ENCODE measurements at places on chromosomes 7 and 10.

DNA sequence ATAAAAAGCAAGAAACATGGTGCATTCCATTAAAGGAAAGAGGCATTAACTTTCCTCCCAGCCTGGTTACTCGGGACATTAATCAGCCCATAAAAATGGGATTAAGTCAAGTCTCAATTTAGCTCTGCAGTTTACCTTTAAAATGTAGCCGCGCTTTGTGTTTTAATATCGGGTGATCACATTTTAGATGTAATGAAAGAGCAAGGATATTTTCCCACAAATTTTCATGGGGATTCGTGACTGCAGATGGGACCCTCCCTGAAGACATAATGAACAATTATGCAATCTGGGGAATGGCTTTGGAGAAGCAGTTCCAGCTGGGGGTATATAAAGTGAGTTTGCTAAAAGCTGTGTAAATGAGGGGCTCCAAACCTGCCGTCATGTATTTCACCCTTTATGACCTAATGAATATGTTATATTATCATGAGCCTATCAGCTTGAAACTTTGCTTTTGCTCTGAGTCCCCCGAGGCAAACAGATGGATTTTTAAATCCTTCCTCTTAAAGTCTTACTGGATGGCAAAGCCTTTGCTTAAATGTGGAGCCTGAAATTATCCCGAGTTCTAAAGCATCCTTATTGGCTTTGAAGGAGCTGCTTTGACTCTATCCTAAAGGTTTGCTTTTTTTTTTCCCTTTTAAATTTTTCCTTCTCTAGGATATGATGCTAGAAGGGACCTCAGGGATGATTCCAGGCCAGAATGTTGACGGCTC is 31.8 kb downstream of the BAMBI start:
- DNase-seq = no peak

DNA sequence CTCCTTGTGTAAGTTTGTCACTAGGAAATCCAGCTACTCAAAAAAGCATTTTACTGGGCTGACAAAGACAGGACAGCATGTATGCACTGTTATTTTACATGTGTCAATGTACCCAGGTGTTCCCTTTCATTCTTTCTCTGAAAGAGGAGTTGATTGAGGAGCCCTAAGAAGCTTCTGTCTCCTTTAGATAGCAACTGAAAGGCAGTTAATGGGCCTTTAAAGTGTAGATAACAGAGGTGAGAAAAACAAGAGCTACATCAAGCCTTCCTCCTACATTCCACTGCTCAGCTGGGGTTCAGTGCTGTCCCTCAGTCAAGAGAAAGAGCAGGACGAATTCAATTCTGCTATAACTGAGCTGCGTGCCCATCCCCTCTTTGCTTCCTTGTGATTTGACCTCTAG is 12.8 kb upstream of the WIPF3 start:
- DNase-seq = no peak

DNA sequence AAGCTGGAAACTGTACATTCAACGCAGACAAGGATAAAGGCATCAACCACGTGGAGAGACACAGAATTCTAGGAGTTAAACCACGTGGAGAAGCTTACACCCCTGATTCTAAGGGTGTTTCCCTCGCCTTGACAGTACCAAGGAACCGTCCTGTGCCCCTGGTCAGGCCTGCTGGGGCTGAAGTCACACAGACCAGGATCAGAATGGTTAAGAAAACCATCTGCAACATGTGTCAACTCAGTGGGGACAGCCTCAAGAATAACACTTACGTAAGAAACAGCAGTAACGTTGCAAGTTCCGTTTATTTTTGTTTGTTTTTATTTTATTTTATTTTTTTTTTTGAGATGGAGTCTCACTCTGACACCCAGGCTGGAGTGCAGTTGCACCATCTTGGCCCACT is 55.6 kb downstream of the CHST15 start:
- DNase-seq = no peak

DNA sequence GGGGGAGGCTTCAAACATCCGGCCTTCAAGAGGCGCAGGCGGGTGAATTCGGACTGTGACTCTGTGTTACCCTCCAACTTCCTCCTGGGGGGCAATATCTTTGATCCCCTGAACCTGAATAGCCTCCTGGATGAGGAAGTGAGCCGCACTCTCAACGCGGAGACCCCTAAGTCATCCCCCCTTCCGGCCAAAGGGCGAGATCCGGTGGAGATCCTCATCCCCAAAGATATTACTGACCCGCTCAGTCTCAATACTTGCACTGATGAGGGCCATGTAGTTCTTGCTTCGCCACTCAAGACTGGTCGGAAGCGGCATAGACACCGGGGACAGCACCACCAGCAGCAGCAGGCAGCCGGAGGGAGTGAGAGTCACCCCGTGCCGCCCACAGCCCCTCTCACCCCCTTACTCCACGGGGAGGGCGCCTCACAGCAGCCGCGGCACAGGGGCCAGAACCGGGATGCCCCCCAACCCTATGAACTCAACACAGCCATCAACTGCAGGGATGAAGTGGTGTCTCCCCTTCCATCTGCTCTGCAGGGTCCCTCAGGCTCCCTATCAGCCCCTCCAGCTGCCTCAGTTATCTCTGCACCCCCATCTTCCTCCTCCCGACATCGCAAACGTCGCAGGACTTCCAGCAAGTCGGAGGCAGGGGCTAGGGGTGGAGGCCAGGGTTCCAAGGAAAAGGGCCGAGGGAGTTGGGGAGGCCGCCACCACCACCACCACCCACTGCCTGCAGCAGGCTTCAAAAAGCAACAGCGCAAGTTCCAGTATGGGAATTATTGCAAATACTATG is 1.1 kb downstream of the MEPCE start:
- DNase-seq = no peak

DNA sequence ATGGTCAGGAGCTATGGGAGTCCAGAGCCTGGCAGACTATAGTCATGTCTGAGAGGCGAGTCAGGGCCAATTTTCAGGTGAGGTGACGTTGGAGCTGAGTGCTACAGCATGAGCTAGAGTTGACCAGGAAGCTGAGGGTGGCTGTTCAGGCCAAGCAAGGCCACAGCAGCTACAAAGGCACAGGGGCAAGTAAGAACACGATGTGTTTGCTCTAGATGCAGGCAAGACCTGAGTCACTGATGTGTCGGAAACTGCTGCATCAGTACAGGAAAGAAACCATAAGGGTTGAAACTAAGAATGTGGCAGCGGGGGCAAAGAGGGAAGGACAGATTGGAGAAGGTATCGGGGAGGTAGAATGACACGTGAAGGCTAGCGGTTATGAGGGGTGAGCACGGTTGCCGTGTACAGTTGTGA is 11.8 kb upstream of the RRP12 start:
- DNase-seq = no peak

DNA sequence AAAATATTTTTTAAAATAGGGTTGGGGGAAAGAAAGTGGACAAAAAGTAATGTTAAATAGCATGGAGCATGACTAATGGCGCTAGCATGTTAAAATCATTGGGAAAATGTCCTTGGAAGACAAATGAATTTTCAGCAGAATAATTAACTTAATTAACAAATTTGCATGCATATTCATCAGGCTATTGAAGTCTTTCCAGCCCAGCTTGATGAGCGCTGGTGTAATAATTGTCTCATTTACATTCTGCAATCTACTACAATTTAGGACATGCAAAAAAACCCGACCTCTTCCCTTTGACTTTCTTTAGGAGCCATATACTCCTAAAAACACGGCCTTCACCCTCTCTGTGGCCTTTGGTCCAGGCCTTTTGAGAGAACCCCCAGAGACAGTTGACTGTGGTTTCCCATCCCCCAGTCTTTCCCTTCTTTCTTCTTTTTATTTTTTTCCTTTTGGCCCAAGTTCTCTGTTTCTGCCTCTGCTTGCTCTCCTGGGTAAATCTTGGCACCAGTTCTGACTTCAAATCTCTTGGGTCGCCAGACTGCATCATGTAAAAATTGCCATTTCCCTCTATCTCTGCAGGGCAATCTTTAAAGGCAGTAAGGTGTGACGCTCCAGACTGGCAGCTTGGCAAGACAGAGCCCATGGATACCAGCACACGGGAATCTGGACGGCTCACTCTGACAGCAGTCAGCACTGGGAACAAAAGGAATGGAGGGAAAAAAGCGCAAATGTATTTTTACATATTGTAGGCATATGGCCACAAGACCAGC is 105.5 kb downstream of the NEUROD6 start:
- DNase-seq = no peak

- DNase-seq = no peak
Observed at GRCh38 chr7:127900732-127901685, 130.2 kb downstream of the LRRC4 start.

- no peak for DNase-seq
Observed at GRCh38 chr10:102596506-102596971, 47.7 kb upstream of the TRIM8 start.

DNA sequence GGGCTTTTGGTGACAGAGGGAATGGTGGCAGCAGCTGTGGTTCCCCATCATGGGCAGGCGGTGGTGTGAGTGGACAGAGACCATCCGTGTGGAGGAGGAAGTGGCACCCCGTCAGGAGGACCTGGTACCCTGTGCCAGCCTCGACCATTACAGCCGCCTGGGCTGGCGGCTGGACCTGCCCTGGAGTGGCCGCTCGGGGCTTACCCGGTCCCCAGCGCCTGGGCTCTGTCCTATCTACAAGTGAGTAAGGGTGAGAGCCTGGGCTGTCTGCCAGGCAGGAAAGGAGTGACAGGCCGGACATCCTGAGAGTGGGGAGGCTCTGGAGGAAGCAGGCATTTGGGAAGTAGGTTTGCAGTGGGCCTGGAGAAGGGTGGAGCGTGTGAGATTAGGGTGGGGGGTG is 2.9 kb upstream of the ZNF467 start:
- no peak for DNase-seq

- DNase-seq = no peak
Observed at GRCh38 chr10:62992145-62992721, 140.9 kb upstream of the NRBF2 start.

GRCh38 chr7:70849580-70850235 is 282.2 kb upstream of the GALNT17 start:
- no peak for DNase-seq

DNA sequence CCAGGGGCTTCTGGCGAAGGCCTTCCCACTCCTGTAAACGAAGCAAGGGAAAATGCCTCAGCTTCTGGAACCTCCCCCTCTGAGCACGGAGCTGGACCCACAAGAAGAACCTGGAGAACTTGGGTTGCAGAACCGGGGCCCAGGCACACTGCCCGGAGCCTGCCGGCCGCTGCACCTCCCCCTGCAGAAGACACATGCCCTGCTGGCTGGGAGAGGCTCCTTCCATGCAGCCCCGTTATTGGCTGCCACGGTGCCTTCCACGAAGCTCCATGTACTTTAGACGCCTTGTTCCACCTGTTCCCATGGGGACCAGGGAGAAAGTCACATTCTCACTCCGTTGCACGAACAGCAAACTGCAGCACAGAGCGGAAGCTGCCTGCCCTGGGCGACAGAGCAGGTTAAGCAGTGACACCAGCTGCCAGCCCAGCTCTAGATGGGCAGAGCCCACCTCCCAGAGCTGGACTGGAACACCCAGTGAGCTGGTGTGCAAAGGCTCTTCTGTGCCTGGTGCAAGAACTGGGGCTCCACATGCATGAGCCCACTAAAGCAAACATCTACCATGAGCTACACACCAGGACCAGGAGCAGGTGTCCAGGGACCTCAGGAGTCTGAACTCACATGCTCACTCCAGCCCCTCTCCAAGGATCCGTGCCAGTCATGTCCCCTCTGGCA is 70.1 kb downstream of the TNS3 start:
- no peak for DNase-seq

DNA sequence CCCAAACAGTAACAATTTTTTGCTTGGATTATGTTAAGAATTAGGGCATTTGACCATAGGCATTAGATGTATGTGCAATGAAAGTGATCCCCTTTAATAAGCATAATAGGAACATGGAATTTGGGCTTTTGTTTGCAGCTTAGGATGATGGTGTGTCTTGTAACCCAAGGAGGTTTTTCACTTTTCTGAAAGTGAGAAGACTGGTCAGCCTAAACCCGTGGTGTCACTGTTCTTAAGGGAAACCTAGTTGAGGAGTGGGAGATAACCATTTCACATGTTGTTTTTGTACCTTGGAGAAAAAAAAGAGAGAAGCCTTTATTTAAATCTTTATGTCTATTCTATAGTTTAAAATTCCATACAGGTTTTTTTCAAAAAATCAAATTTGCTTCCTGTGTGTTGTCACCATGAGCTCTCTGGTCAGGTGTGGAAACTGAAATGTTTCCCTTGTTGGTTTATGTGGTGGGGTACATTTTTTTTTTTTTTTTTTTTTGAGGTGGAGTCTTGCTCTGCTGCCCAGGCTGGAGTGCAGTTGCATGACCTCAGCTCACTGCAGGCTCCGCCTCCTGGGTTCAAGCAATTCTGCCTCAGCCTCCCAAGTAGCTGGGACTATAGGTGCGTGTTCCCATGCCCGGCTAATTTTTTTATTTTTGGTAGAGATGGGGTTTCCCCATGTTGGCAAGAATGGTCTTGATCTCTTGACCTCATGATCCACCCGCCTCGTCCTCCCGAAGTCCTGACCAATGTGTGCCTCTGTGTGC is 7.7 kb downstream of the CCM2 start:
- no peak for DNase-seq

- DNase-seq = no peak
Observed at GRCh38 chr7:106617860-106618259, 43.1 kb downstream of the CCDC71L start.

DNA sequence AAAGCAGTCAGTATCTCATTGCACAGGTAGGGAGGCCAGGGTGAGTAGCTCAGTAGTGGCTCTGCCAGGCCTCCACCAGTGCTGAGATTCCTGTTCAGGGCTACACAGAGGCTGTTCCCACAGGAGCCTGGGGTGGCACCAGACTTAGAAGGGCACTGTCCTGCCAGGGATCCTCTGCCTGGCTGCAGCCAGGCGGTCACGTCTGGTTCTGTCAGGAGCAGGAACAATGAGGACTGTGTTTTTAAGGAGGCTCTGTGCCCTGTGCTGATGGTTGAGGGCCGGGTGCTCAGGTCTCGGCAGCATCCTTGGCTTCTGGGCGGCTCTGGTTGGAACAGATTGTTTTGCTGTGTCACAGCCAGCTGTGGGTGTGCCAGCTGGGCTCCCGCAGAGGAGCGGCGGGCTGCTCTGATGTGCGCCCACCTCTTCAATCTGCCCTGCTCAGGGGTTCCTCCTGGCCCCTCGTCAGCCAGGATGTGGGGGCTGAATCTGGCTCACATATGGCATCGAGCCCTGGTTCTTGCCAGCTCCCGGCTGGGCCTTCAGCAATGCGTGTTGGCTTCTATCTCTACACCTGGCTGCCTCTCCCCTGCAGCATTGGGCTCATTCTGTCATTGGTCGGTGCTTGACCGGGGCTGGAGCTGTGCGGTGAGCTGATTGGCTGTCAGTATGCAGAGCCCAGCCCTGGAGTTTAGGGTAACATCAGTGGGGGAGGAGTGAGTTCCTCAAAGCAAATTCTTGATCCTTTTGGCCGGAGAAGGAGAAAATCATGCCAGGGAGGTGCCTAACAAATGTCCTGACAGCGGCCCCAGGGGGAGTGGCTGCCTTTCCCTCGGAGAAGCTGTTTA is 41.2 kb downstream of the TACR2 start:
- no peak for DNase-seq

GRCh38 chr7:11533229-11533820 is 298.7 kb downstream of the THSD7A start:
- no peak for DNase-seq

GRCh38 chr7:4774658-4775249 is 669 bp upstream of the AP5Z1 start:
- DNase-seq = no peak

- no peak for DNase-seq
Observed at GRCh38 chr7:135183478-135183877, 13.0 kb upstream of the CYREN start.

- no peak for DNase-seq
Observed at GRCh38 chr10:49119746-49120145, 4.4 kb upstream of the VSTM4 start.
